ENCODE measurements at places on chromosomes 4 and X. TPM values are rescaled to one million over a fixed set of nuclear protein-coding genes. Genes with fewer than 3 reads are reported as not detected.

DNA sequence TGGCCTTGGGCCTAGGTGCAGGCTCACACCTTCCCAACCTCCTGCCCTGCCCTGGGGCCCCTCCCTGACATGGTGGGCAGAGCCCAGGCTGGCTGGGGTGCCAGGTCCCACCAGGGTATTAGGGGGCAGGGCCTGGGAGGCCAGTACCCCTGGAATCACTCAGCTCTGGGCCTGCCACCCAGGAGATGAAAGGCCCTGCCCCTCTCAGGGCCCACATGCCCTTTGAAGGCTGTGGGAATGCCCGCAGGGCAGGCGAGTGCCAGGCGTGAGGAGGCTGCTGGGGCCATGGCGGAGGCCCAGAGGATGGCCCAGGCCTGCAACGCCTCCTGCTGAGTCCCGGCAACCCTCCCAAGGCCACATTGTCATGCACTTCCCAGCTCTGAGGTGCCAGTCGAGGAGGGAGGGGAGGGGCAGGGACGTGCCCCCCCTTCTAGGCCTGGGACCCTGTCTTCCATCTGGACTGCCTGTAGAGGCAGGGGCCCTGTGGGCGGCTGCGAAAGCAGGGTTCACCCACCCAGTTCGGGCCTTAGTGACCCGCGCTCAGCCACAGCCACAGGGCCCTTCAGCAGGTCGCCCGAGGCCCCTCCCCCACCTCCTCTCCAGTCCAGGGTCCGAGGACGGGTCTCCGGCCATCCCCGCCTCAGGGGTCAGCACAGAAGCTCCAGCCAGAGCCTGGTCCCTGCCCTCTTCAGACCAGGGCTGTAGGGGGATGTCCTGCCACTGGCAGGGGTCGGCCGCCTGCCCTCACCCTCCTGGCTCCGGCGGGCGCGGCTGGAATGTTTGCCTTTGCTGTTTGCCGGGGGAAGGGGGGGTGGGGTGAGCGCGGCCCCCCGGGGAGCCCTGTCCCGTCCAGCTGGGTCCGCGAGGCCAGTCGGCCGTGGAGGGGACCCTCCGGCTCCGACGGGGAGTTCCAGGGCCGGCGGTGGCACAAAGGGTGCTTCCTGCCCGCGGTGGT is 26.7 kb upstream of the FGFR3 start:
- no peak for DNase-seq

GRCh38 chr4:148118633-148119032 is 323.6 kb downstream of the NR3C2 start:
- DNase-seq, result no peak

GRCh38 chrX:154815274-154815818 is 10.1 kb upstream of the MPP1 start:
- no peak for DNase-seq

DNA sequence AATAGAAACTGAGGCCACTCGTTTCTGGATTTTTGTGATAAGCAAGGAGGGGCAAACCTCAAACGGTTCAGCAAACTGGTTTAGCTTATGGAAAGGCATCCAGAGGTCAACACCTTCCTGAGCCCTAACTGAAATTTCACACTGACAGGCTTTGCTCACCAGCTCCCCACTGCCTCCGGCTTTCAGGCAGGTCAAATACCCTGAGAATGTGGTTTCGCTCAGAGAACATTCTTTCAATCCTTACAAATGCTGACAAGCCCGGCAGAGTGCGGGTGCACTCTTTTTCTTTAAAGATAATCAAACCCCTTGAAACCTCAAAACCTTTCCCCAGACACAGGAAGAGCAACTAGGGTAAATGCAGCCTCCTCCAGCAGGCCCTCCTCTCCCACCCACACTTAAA is 41.5 kb downstream of the CD40LG start:
- no peak for DNase-seq

DNA sequence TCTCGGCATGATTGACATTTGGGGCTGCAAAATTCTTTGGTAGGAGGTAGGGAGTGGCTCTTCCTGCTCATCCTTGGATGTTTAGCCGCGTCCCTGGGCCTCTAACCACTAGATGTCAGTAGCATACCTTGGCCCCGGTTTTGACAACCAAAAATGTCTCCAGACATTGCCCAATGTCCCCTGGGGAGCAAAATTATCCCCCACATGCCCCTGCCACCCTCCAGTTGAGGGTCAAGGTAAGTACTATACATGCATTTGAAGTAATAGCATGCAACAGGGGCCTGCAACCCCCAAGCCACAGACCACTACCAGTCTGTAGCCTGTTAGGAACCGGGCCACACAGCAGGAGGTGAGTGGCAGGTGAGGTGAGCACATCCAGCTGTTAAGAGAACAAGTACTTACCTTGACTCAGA is 17.6 kb upstream of the KIAA1210 start:
- no peak for DNase-seq

CTAG2 gene
- not detected for total RNA-seq

All from activated T-cell treated with anti-CD3 and anti-CD28 coated beads, Interleukin-2, amount 50 U/mL, for 4 hours (primary cell).